ENCODE measurements at places on chromosomes 5 and 9.

DNA sequence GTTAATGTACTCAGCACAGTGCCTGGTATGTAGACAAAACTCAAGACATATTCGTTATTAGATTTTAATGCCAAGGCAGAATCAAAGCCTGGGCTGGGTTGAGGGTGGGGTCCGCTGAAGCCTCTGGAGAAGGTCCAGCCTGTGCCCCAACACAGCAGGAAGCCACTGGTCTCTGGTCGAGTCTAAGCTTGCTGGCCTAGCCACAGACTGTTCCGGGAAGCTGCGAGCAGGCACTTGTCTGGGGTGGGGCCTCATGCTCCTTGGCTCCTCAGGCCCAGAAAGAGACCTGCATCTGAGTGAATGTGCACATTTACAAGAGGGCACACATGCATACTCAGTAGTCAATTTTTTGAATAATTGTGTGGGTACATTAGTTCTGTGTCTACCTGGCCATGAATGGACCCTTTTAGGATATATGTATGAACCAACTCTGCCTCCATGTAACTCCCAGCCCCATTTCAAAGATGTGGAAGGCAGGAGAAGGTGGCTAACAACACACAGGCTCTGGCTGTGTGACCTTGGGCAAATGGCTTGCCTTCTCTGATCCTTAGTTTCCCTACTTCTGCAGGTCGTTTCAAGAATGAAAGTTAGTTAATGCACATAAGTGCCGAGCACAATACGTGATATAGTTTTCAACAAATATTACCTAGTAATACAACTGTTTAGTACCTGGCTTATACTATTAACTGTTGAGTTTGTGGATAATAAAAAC lies 18.3 kb downstream of the FAT2 start:
- no peak for DNase-seq

- no peak for DNase-seq
Measured at GRCh38 chr9:134950386-134951210, 32.9 kb upstream of the FCN1 start.

DNA sequence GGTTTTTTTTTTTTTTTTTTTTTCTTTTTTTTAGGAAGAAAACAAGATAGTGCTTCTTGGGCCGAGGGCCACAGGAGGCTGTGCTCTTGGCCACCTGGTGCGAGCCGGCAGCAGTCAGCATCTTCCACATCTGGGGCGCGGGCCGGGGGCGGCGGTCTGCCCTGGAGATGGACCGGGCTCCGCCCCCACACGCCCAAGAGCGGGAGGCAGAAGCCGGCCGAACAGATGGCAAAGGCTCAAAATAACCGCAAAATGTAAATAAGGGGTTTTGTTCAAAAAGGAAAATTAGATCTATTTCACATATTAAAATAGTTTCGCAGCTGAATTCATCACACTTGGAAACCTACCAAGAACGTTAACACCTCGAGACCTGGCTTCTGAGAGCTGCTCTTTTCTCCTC lies 51.5 kb upstream of the UBAC1 start:
- DNase-seq: no peak

GRCh38 chr5:28355831-28356230 lies 1317.4 kb upstream of the CDH9 start:
- DNase-seq: no peak

GRCh38 chr9:115633104-115633503 lies 515.1 kb upstream of the TNC start:
- no peak for DNase-seq

DNA sequence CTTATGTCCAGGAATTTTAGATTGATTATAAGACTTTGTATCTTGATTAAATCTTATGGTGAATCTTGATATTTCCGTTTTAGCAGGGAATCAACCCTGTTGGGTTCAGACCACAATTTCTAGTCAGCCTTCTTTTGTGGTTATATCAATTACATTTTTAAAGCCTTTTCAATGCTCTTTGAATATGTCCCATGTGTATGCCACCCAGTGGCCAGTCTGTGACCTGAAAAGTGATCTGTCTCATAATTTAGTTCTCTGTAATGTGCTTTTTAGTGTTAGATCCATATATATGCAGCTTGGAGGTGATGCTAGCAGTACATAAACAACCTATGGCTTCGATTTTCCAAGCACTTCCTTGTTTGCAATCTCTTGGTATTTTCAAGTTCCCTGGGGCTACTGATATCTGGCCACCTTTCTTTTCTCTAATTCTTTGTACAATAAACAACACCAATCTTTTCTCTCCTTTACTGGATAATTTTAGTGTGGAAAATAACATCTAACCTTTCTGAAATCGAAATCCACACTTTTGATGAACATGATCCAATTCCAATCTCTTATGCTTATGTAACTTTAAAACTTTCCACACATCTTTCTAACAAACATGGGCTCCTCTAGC lies 28.8 kb downstream of the PDE8B start:
- no peak for DNase-seq

DNA sequence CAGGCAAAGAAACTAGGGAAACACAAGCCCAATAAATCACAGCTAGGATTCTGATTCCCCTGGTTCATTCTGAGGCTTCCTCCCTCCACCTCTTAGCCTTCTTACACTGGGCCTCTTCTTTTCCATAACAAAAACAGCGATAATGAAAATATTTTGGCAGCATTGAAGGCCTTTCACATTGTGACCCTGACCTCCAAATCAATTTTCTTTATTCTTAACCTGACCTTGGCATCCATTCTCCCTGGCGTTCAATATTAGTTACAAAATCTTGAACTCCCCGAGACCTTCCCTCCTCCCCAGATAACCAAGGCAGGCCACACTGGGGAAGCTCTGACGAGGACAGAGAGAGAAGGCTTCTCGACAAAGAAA lies 399.9 kb downstream of the ZSWIM6 start:
- DNase-seq: no peak

- no peak for DNase-seq
Measured at GRCh38 chr5:116135344-116135743, 50.5 kb downstream of the COMMD10 start.

DNA sequence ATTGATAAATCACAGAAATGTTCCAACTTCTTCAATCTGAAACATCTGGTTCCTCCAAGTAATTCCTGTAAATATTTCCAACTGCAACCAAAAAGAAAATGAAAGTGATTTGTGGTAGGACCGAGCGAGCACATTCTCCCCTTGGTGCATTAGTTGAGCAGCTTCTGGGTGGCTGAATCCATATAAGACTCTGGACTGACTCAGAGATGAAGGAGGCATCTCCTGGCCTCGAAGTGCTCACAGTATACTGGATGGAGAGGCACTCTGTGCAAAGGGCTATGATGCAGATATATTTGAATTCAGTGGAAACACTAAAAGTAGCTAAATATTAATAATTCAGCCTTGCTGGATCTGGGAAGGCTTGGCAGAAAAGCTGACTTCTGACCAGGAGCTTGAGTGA lies 265.0 kb downstream of the MARCHF11 start:
- DNase-seq: no peak

DNA sequence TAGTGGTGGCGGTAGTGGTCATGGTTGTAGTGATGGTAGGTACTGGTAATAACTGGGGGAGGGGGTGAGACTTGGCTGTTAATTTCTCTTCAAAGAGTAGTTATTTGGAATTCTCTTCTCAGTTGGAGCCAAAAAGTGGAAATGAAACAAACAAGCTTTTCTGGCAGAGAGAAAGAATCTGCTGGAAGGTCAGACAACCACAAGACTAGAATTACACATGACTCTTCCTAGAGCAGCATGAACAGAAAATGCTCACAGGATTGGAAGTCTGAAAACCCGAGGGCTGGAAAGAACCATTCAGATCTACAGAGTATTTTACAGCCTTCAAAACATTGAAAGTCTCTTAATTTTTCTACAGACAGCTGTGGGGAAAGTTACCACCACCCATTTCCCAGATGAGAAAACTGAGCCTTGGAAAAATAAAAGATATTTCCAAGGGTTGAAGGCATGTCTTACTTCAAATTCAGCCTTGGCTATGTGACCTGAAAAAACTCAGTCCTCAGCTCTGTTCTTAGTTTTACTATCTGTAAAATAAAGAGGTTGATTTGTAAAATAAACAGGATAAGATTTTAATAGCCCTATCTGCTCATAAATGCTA lies 42.9 kb upstream of the TRIM32 start:
- no peak for DNase-seq

GRCh38 chr5:125154301-125155110 lies 408.1 kb upstream of the ZNF608 start:
- DNase-seq: no peak

- DNase-seq: no peak
Measured at GRCh38 chr5:150376799-150377771, 19.6 kb downstream of the TCOF1 start.

- DNase-seq: no peak
Measured at GRCh38 chr9:134419000-134419683, 92.9 kb downstream of the RXRA start.

GRCh38 chr9:3884736-3885135 lies 358.9 kb upstream of the RFX3 start:
- DNase-seq: no peak

DNA sequence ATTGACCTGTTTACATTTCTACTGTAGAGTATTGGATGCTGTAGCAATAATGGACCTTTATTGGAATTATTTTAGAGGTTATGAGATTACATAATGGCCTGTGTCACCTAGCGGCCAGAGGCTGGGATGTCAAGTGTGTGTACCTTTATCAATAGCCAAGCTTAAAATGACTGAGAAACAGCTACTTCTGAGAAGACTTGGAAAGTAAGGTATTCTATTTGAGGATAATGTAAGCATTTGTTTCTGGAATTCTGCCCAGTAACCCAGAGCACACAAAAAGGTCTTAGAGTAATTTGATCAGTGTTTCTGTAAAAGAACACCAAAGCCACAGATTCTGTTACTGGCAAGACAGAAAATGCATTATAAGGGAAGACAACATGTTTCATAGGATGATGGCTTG lies 116.8 kb downstream of the MACIR start:
- DNase-seq: no peak

DNA sequence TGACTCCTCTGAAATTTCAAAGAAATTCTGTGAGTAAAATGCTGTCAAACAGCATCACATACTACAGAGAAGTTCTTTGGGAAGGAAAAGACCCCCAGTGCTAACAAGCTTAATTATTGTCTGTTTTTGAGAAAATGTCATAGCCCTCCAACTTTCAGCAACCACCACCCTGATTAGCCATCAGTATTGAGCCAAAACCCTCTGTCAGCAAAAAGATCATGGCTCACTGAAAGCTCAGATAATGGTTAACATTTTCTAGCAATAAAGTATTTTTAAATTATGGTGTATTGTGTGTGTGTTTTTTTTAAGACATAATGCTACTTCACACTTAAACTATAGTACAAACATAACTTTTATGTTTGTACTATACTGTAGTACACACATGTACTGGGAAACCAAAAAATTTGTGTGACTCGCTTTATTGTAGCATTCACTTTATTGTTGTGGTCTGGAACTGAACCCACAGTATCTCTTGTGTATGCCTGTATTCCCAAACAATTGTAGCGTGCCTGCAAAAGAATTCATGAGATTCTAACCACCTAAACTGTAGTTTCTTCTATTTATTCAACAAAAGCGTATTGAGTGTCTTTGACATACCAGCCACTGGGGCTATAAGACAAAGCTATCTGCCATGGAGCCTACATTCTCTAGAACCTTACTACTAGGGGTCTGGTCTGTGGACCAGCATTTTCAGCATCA lies 31.6 kb downstream of the TLE4 start:
- DNase-seq: no peak

DNA sequence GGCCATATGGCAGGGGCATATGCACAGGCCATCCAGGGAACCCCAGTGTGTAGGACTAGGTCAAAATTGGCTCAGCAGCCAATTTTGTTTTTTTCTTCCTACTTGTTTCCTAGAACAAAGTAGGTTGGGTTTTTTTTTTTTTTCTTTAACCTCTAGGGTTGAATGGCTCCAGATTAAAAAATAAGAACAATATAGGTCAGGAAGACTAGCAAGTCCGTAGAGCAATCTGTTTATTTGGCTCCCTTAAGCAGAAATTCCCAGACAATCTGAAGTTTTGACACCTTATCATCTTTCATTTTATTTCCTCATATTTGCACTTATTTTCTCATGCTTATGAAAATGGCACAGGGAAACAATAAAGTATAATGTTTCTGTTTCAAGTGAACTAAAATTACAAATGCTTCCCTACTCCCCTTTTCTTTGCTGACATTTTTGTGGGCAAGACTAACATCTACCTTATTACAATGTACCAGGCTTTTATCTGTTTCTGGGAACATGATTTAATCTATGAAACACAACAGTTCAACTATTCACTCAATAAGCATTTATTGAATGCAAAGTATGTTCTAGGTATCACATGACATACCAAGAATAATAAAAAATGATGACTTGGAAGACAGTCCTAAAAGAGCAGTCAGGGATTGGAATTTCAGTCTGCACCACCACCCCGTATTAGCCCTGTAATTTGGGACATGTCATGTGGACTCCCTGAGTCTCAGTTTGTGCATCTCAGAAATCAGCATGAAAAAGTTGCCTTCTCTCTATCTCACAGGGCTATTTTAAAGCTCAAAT lies 30.5 kb downstream of the TLR4 start:
- DNase-seq: no peak

DNA sequence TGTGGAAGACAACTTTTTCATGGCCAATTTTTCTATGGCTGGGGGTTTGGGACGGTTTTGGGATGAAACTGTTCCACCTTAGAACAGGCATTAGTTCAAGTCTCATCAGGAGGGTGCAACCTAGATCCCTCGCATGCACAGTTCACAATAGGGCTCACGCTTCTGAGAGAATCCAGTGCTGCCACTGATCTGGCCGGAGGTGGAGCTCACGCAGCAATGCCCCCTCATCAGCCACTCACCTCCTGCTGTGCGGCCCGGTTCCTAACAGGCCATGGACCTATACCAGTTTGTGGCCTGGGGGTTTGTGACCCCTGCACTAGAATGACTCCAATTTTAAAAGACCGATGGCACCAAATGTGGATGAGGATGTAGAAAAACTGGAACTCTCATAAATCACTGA lies 127.2 kb upstream of the IER5L start:
- DNase-seq: no peak

DNA sequence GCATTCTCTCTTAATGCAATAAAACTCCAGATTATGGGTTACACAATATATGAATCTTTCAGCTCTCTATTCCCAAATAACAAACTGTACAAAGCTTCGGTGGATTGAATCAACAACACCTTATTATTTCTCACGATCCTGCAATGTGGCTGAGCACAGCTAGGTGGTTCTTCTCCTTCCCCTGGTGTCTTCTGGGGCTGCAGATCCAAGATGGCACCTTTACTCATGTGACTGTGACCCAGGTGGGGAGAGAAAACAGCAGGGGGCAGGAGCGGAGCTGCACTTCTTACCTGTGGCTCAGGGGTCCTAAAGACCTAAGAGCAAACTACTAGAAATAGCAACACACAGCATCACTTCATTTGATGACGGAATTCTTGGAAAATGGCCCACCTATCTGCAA lies 233.1 kb downstream of the IRX1 start:
- DNase-seq: no peak
